ENCODE measurements at places on chromosomes 1 and 21. TPM values are rescaled to one million over a fixed set of nuclear protein-coding genes. Genes with fewer than 3 reads are reported as not detected.

DNA sequence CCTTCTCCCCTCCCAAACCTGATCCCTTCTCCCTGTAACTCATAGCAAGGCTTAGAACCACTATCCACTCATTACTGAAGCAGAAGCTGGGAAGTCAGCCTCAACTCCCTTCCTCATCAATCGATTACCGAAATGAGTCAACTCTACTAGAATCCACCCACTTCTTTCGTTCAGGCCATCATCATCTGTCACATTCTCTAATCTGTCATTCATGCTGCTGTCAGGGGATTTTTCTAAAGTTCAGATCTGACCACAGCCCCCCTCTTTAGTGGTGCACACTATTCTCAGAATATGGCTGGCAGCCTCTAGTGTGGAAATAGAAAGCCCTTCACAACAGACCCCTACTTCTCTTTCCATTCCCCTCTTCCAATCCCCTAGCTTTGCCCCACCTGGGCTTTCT, 5.1 kb downstream of the NT5C1A start:
- no peaks in the 10 kb centered on the region for H3K36me3 ChIP-seq
- no peak for DNase-seq
- H3K4me3 ChIP-seq: no peak overlapping the region
- peaks cover 24% of the 10 kb centered on the region for H3K27me3 ChIP-seq

- peaks cover 7% of the 10 kb centered on the region for H3K27me3 ChIP-seq
- no peak overlapping the region for H3K27ac ChIP-seq
- H3K36me3 ChIP-seq: no peaks in the 10 kb centered on the region
- no peak overlapping the region for H3K4me3 ChIP-seq
- no peak for DNase-seq
Measured at GRCh38 chr1:204459706-204460105, 34.9 kb downstream of the PIK3C2B start.

The FCRL6 gene
- total RNA-seq: not detected

DNA sequence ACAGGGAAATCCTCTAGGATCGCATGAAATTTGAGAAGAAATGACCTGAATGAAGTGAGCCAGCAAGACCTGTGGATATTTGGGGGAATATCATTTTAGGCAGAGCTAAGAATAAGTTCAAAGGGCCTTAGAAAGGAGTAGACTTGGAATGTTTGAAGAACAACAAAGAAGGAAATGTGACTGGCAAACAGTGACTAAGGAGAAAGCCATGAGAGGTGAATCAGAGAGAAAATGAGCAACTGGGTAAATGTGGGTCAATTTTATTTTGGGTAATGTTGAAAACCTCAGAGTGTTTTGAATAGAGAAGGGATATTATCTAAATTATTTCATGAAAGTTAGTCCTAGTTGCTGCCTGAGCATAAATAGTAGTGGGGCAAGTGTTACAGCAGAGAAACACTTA, 672.8 kb downstream of the LMO4 start:
- DNase-seq: no peak
- H3K27ac ChIP-seq: no peak overlapping the region
- no peak overlapping the region for H3K4me3 ChIP-seq
- no peaks in the 10 kb centered on the region for H3K27me3 ChIP-seq
- peaks cover 2% of the 10 kb centered on the region for H3K4me1 ChIP-seq
- no peaks in the 10 kb centered on the region for H3K36me3 ChIP-seq

- H3K4me1 ChIP-seq: no peaks in the 10 kb centered on the region
- DNase-seq: peak; percentile 61
- H3K4me3 ChIP-seq: no peak overlapping the region
- H3K27me3 ChIP-seq: peaks cover 6% of the 10 kb centered on the region
Measured at GRCh38 chr1:1630191-1630964, 1.6 kb upstream of the MMP23B start.

GRCh38 chr1:199109160-199109559, 470.3 kb downstream of the PTPRC start:
- H3K4me1 ChIP-seq: no peaks in the 10 kb centered on the region
- no peaks in the 10 kb centered on the region for H3K27me3 ChIP-seq
- H3K4me3 ChIP-seq: no peak overlapping the region

DNA sequence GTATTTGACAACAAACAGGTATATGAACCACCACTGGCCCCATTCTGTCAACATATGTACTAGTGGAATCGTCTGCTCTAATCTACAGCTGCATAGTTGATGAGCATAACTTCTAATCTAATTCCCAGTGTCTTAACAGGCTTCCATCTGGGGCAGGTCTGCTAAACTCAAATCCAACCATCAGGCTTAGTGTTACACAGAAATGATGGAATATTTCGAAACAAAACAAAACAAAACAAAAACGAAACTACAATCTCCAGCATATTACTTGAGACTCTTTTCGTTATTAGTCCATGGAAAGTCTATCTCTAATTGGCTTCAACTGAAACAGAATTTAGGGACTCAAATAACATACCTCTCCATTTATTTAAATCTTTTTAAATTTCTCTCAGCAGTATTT, 37.6 kb downstream of the DIPK1A start:
- peak overlapping the region; percentile 13 for H3K27ac ChIP-seq
- no peak for DNase-seq
- H3K36me3 ChIP-seq: no peaks in the 10 kb centered on the region
- H3K27me3 ChIP-seq: no peaks in the 10 kb centered on the region
- H3K4me1 ChIP-seq: peaks cover 2% of the 10 kb centered on the region

DNA sequence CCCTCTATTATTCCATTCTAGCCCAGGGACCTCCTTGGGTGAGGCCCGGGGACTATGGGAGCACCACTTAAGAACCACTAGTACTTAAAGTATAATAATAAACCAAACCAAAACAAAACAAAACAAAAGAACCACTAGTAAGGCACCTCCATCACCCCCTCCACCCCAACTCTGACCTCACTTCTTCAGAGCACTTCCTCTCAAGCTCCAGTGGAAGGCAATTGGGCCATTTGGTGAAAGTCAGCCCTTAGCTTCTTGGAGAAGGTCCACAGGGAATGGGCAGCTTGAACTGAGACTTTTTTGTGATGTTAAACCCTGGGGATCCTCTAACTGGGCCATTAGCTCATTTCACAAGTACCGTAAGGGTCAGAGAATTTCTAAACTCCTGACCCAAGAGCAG, 237.3 kb downstream of the RHOU start:
- no peaks in the 10 kb centered on the region for H3K27me3 ChIP-seq
- no peaks in the 10 kb centered on the region for H3K4me1 ChIP-seq
- H3K27ac ChIP-seq: no peak overlapping the region
- DNase-seq: no peak
- H3K36me3 ChIP-seq: no peaks in the 10 kb centered on the region
- H3K4me3 ChIP-seq: no peak overlapping the region

The RBM11 gene
- 0.17 TPM for total RNA-seq

GRCh38 chr21:36122977-36123376, 11.9 kb upstream of the CBR3 start:
- no peaks in the 10 kb centered on the region for H3K36me3 ChIP-seq
- no peaks in the 10 kb centered on the region for H3K27me3 ChIP-seq
- H3K4me3 ChIP-seq: no peak overlapping the region
- H3K4me1 ChIP-seq: peaks cover 3% of the 10 kb centered on the region
- DNase-seq: no peak
- H3K27ac ChIP-seq: no peak overlapping the region

GRCh38 chr1:101130673-101131072, 105.1 kb upstream of the DPH5 start:
- no peak overlapping the region for H3K27ac ChIP-seq
- no peak overlapping the region for H3K4me3 ChIP-seq
- DNase-seq: peak; percentile 77
- H3K27me3 ChIP-seq: no peaks in the 10 kb centered on the region
- no peaks in the 10 kb centered on the region for H3K4me1 ChIP-seq
